ENCODE measurements at places on chromosomes 16 and 17. TPM values are rescaled to one million over a fixed set of nuclear protein-coding genes. Genes with fewer than 3 reads are reported as not detected.
A peak's percentile ranks its signal among the peaks of the same experiment; 100 is the strongest.

The ATP2A1 gene
- 1.3 TPM for total RNA-seq

The TP53TG3F gene
- total RNA-seq, result not detected

The HAS3 gene
- total RNA-seq, result 21.1 TPM

The ZNF276 gene
- 42.2 TPM for total RNA-seq

The LPO gene
- not detected for total RNA-seq

The KRTAP2-4 gene
- not detected for total RNA-seq

The KRTAP2-1 gene
- total RNA-seq, result not detected

The DBNDD1 gene
- total RNA-seq, result 3.8 TPM

The ALOX15B gene
- 0.55 TPM for total RNA-seq

The OR3A1 gene
- total RNA-seq, result not detected

- no peak for DNase-seq
Observed at GRCh38 chr17:50219939-50220465, 18.6 kb upstream of the COL1A1 start.

DNA sequence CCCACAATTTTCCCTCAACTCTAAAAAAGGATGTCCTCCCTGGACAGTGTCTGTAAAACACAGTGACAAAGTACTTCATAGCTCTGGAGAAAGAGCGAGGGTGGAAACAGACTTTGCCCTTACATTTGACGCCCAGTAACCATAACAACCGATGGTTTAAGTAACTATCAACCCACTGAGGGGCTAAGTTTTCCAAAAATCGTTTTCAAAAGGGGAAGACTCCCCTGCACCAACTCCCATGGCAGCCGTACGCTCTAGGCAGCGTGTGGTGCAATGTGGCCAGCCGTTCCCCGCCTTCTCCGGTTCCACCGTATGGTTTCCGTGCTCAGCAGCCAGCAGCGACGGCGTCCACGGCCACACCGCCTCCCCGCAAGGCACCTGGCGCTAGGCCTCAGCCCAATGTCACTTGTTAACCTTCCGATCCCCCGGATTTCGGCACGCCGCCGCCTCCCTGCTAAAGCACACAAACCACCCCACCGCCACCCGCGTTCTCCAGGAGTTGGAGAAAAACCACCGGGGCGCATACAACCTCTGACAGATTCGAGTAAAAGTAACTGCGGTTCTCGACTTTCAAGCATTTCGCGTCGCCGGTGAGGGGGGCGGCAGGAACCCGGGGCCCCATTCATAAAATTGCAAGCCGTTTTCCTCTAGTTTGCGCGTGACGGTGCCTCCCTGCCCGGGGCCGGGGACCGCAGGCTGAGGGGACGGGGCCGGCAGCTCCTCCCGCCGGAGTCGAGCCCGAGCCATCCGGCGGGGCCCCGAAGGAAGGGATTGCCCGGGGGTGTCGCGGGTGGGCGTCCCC lies 661 bp downstream of the TEX2 start:
- DNase-seq, result peak; percentile 78

DNA sequence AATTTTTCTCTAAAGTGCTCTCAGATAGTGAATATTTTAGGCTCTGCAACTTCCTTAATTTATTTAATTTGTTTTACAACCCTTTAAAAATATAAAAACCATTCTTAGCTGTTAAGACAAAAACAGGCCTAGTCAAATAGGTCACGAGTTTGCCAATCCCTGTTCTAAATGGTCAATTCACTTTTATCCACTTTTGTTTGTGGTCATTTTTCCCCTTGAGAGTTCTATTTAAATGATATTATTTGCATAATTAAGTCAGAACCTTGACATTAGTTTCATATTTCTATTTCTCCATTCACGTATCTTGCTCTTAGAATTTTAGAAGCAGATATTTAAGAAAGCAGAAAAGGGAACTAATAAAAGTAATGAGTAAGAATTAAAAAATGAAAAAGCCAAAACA lies 4.0 kb downstream of the AMFR start:
- DNase-seq, result no peak

DNA sequence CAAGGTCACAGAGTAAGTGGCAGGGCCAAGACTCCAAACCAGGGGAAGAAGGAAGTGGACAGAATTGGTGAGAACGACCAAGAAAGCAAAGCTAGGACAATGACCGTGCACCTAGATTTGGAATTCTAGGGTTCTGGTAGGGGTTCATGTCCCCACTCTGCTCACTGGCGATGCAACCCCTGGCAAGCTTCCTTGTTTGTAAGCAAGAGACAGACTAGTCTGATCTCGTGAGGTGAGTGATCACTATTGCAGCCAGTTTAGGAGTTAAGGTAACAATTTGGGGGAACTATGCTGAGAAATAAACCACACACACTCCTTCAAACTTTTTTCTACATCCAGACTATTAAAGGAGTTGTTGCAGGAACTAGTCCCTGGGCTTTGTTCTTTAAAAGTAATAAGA lies 48.1 kb downstream of the XPO6 start:
- DNase-seq, result no peak

DNA sequence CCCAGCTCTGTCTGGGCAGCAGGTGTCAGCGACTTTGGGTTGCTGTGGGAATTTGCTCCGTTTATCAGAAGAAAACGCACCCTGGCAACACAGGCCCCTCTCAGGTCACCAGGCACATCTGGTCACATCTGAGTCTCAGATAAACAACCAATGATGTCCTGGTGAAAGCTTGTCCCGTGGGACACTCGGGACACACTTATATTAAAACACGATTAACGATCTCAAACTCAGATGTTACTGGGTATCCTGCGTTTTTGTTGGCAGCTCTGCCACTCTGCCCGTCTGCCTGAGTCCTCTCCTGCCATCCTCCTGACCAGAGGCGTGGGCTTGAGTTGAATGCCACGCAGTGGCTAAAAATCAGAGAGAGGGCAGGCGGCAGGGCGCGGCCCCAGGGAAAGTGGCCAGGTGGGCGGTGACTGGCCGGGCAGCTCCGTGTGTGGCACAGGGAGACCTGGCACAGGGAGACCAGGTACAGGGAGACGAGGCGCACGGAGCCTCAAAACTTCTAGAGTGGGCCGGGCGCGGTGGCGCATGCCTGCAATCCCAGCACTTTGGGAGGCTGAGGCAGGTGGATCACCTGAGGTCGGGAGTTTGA lies 2.1 kb downstream of the SECTM1 start:
- peak; percentile 65 for DNase-seq

- DNase-seq, result no peak
Observed at GRCh38 chr17:44941712-44942331, 5.8 kb downstream of the KIF18B start.

GRCh38 chr17:69175625-69176456 lies 34.1 kb upstream of the ABCA6 start:
- no peak for DNase-seq

GRCh38 chr17:42894283-42895184 lies 6.1 kb upstream of the G6PC1 start:
- peak; percentile 55 for DNase-seq

GRCh38 chr16:84356591-84357116 lies 11.7 kb upstream of the ATP2C2 start:
- no peak for DNase-seq

GRCh38 chr17:30961209-30962188 lies 9.3 kb upstream of the RNF135 start:
- no peak for DNase-seq

- no peak for DNase-seq
Observed at GRCh38 chr16:70712942-70713341, 27.1 kb upstream of the MTSS2 start.

- no peak for DNase-seq
Observed at GRCh38 chr17:19321481-19322128, 40.9 kb downstream of the B9D1 start.

DNA sequence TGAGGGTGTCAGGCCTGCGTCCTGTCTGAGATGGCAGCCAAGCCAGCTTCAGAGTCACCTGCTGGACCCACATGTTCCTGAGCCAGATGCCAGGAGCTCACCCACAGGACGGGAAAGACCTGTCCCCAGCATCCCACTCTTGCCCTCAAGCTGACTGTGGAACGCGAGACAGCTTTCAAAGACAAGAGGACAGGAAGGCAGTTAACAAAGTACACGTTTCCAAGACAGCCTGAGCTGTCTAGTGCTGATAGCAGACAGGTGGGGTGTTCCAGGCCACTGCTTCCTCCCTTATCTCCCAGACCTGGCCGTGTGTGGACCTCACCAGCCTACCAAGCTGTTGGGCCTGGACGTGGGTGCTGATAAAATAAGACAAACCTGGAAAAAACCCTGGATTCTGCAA lies 13.2 kb downstream of the CMTM3 start:
- no peak for DNase-seq

DNA sequence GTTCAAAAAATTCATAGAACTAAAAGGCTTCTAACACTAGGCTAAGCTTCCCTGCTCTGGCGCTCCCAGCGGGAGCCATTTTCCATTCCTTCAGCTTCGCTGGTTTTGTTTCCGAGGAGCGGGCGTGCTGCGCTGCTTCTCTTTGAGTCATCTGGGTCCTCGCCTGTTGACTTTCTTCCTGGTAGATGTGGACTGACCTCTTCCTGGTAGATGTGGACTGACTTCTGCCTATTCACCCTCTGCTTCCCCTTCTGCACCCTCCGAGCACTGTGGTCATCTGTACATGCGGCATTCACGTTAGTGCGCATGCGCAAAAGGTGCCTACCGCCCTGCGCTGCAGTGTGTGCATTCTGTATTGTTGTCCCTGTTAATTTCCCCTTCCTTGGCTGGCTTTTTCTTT lies 40.8 kb upstream of the SEC14L1 start:
- peak; percentile 66 for DNase-seq

DNA sequence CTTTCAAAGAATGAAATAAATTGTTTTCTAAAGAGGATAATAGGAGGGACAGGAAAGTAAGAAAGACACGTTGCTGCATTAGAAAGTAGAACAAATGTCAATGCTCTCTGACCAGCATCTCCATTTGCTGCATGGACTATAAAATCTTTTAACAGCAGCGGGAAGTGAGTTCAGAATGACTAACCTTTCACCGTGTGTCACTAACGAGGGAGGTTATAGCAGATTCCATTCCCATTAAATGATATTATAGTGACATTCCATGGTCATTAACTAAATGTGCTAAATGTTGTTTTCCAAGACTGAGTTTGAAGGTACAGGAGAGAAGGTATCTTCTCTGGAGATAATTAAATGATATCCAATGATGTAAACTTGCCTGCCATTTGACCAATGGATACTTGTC lies 127.1 kb upstream of the HS3ST3A1 start:
- DNase-seq, result no peak

- no peak for DNase-seq
Observed at GRCh38 chr17:17681744-17682292, 560 bp downstream of the RAI1 start.

DNA sequence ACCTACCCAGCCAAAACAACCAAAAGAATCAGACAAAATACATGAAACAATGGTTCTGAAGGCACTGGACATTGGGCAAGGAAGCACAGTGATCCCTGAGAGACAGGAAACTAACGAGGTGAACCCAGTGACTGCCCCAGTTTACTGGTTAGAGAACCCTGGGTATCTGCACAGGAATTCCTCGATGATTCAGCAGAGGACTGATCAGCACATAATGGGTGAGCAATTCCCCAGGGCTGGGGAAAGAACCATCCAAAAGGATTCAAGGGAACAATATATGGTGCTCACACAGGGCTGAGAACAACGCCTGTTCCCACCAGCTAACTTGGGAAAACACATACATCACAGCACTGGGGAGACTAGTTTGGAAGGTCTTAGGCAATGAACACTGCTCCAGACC lies 167.2 kb downstream of the PARN start:
- DNase-seq, result no peak

- DNase-seq, result no peak
Observed at GRCh38 chr16:10658943-10659342, 35.8 kb downstream of the TEKT5 start.

GRCh38 chr17:3762922-3763776 lies 37.8 kb downstream of the ITGAE start:
- no peak for DNase-seq

GRCh38 chr17:8359769-8360168 lies 16.7 kb downstream of the KRABD2 start:
- DNase-seq, result no peak

GRCh38 chr17:32277284-32277683 lies 11.7 kb downstream of the RHBDL3 start:
- DNase-seq, result no peak

DNA sequence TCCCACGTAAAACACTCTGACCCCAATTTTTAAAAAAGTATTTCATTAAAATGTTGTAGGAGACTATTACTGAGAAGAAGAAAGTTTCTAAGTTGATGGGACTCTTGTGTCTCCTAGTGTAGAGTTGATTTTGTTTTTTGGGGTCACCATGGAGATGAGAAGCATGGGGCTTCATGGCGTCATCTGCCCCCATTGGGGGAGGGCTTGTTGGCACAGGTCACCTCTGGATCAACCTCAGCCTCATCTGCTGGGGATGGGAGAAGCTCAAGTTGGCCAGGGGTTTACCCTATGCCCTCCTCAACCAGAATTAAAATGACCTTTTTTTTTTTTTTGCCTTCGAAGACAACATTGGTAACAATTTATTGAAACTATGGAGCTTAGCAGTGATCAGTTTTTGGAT lies 28.3 kb downstream of the MSI2 start:
- DNase-seq, result no peak

DNA sequence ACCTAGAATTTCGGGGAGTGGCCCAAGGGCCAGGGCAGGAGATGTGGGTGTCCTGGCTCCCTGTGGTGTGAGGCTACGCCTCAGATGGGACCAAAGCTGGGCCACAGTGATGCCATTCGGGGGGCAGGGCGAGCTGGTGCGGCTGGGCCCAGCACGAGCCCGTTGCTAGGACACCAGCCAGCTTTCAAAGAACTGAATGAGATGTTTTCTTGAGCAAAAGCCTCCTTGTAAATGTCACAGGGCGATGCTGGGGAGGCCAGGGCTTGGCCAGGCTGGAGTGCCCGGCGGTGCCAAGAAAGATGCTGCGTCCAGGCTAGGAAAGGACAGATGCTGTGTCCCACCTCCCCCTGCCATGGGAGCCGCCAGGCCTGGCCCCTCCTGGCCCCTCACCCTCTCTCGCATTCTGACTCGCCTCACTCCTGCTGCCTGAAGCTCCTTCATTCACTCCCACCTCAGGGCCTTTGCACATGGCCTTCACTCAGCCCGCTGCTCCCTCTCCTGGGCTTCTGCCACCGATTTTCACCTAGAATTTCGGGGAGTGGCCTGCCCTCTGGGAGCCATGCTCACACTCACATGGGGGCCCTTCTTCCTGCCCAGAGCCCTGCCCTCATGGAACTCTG lies 39.1 kb downstream of the CPNE2 start:
- no peak for DNase-seq

- DNase-seq, result no peak
Observed at GRCh38 chr16:23476289-23476688, 23.3 kb upstream of the COG7 start.
